Osteocyte (in vitro differentiated cells): ENCODE measurements at places on chromosomes 1 and 21. TPM values are rescaled to one million over a fixed set of nuclear protein-coding genes. Genes with fewer than 3 reads are reported as not detected.

- peak; percentile 72 for DNase-seq
Observed at GRCh38 chr1:113211467-113211866, 138.5 kb downstream of the LRIG2 start.

GRCh38 chr1:111943846-111944749 lies 45.4 kb downstream of the KCND3 start:
- DNase-seq, result no peak

DNA sequence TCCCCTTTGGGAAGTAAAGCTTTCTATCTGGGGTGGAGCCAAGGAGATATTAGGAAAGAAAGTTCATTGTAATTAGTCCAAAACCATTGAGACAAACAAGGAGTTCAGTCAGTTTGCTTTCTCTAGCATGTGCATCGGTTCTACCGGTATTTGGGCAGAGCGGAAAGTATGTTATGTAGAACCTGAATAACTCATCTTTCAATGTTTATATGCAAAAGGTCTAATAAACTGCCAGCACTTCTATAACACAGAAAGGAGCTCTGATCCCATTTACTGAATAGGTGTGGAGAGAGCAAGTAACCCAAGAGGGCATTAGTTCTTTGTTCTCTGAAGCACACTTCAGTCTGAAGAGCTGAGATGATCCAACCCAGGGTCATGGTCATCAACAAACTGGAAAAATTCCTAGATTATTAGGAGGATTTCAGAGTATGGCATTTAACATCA lies 3.5 kb downstream of the TGFB2 start:
- DNase-seq, result no peak

DNA sequence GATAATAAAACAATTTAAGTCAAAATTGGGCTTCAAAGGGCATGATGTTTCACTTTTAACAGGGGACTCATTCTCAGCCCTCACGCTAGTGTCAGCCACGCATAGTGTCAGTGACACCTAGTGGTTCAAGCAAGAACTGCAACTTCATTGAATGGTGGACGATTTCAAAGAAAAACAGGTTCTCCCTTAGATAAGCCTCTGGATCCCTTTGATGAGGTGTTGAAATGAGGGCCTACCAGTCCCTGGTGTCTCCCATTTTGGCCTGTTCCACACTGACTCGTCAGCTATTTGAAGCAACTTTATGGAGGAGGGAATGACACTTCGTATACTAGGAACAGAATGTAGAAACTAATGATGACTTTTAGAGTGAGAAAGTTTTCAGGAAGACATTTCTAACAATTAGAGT lies 56.2 kb downstream of the FCRL5 start:
- DNase-seq, result peak; percentile 69

GRCh38 chr1:156808186-156809030 lies 8.2 kb downstream of the SH2D2A start:
- no peak for DNase-seq

DNA sequence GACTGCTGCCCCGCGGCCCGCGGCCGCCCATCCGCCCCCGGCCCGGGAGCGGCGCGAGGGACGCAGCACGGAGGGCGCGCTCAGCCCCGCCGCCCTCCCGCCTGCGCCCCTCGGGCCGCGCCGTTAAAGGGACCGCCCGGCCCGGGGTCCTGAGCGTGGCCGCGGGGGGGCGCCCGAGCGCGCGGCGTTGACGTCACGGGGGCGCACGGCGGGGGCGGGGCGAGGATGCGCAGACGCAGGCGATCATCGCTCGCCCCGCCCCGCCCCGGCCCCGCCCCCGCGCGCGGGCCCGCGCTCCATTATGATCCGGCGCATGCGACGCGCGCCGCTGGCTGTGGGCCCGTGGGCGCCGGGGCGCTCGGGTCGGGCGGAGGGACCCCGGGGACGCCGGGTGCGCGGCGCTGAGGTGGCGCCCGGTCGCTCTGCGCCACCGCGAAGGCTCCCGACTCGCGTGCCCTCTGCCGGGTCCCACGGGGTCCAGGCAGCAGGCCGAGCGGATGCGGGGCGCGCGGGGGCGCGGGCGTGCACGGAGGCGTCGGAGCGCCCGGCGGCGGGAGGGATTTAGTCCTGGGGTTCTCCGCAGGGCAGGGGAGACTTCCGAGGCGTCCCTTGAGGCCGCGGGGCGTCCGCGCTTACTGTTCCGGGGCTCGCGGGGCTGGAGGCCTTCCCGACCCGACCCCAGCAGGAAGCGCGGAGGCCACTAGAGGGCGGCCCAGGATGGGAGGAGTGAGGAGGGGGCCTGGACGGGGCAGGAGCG lies at the start of gene DVL1:
DVL1 (minus strand) TSS at position 163 of the 757 bp plus-strand sequence. CDS start 353 bp downstream, outside the sequence.
- DNase-seq, result no peak

DNA sequence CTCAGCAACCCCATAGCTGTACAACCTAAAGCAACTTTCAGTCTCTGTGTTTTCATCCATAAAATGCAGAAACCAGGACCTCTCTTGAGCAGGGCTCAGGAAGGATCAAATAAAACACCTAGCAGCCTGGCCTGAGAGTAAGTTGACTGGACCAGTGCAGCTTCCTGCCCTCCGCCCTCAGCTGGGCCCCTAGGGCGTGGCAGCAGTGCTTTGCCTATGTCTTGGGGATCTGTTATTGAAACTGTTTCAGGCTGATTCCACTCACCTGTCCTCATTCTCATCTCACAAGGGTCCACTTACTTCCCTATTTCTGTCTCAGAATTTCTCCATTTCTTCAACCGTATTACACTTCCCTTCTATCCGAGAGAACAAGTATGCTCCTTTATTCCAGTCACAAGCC lies 17.3 kb downstream of the LRRC42 start:
- no peak for DNase-seq

GRCh38 chr1:160210561-160210960 lies 5.4 kb downstream of the PEA15 start:
- no peak for DNase-seq

- no peak for DNase-seq
Observed at GRCh38 chr1:40782371-40782956, 1.1 kb upstream of the KCNQ4 start.

PLEKHA6 gene
- 0.24 and 0.26 TPM in 2 replicates for total RNA-seq

FBLIM1 gene
- 149 and 156 TPM in 2 replicates for total RNA-seq

NEK7 gene
- total RNA-seq, result 55.7 and 61.6 TPM in 2 replicates

CFHR3 gene
- 0.42 and 0.54 TPM in 2 replicates for total RNA-seq

WDR64 gene
- total RNA-seq, result not detected in 2 replicates

C8B gene
- not detected in 2 replicates for total RNA-seq
